ENCODE measurements at places on chromosomes 7 and 10. TPM values are rescaled to one million over a fixed set of nuclear protein-coding genes. Genes with fewer than 3 reads are reported as not detected.

- no peak for DNase-seq
Measured at GRCh38 chr10:126278851-126279250, 109.4 kb downstream of the ADAM12 start.

Gene TSPAN12
- 6.0 TPM for total RNA-seq

Gene RPA3
- total RNA-seq: 20.7 TPM

Gene COL1A2
- total RNA-seq: 6.8 TPM

DNA sequence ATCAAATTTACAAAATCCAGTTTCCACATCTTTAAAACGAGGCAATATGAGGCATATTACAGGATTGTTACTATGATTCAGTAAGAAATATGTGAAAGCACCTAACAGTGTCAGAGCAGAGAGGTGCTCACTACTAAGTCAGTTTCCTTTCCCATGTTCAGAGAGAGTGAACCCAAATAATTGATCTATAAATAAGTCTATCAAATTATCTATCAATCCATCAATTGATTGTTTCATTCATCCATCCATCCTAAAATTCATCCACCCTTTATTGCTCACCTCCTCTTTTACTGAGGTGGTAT is 340.8 kb downstream of the SUGCT start:
- DNase-seq: no peak

Gene ANKRD22
- not detected for total RNA-seq

DNA sequence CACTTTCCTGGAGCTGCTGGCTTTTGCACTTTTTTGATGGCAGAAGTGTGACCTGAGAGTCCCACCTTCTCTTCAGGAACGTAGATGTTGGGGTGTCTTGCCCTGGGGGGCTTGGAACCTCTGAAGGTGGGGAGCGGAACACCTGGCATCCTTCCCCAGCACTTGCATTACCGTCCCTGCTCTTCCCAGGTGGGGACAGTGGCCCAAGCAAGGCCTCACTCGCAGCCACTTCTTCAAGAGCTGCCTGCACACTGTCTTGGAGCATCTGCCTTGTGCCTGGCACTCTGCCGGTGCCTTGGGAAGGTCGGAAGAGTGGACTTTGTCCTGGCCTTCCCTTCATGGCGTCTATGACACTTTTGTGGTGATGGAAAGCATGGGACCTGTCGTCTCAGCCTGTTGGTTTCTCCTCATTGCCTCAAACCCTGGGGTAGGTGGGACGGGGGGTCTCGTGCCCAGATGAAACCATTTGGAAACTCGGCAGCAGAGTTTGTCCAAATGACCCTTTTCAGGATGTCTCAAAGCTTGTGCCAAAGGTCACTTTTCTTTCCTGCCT is 31.1 kb downstream of the PFKFB3 start:
- DNase-seq: no peak

DNA sequence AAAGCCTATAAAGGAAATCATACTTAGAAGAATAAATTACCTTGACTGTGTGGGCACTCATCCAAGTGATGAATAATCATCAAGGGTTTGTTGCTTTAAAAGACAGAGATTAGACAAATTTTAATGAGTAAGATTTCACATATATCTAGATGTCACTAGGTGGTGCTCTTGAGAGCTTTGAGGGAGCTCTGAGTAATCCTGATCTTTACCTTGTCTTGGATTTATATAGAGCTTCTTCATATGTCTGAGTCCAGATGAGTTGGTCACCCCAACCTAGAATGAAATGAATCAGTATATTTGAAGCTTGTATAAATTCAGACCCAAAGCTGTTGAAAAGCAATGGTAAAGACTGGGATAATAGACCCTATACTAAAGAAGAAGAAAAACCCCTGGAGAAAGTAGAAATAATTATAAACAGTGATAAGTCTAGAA is 3.7 kb downstream of the AGR2 start:
- no peak for DNase-seq

DNA sequence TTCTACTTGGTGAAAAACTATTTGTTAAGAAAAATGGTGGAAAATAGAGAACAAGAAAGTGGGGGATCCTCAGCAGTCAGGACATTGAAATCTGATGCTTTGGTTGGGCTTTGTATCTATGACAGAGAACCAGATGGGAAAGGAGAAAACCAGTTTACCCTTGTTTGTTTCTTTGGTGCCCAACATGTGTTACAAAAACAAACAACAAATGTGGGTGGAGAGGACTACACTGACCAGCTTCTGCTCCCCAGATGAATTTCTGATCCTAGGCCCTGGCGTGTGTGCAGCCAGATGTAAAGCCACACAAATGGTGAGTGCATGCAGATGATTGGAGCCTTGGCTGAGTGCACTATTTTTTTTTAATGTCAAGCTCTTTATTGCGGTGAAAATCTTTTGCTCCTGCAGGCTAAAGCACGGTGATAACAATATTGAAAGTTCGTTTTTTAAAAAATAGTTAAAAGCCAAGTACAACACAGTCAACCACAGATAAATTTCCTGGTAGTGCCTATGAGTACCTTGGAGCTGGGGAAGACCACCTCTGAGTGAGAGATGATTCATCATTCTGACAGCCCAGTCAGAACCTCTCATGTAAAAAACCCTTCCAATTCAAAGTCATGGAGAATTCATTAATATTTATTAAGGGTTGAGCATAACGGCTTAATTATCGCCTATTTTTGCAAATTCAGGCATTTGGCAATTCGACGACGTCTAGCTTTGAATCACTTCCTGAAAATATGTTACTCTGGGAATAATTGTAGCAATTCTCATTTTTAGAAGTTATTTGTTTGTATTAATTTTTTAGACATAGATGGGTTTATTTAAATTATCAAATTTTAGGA is 163.7 kb downstream of the AGMO start:
- DNase-seq: no peak

DNA sequence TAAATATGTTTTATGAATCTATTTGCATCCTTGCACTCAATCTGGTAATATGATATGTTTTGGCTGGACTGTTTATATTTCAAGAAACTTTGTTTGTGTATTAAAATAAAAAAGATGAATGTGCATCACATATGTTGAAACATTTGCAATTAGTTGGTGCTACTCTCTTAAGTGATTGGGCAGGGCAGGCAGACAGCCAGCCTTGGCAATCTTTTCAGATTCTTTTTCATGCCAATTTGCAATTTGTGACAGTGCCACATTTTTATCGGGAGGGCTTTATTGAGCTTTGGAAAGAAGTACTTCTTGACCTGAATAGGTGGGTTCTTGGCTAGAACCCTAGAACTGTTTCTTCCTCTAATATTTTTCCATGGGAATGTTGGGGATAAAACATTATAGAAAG is 152.2 kb downstream of the NXPH1 start:
- no peak for DNase-seq

GRCh38 chr7:117715784-117716445 is 157.3 kb downstream of the CTTNBP2 start:
- no peak for DNase-seq

- DNase-seq: no peak
Measured at GRCh38 chr7:94183891-94184290, 179.7 kb upstream of the BET1 start.

GRCh38 chr7:28316489-28316888 is 95.8 kb upstream of the CREB5 start:
- no peak for DNase-seq

DNA sequence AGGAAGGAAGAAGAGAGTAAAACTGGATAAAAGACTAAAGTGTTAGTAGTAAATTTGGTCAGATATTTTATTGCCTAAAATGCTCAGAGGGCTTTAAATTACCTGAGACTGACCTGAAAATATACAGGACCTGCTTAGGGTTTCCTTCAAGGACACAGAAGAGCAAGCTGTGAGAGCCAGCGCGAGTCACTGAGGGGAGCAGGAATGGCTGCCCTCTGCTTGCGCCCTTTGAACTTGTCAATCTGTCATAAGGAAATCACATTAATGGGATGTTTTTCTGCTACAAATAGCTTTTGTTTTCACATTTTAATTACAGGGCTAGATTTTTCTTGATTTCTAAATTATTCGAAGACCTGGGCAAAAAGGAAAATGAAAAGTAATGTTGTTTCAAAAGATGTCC is 26.9 kb downstream of the DNAJB9 start:
- no peak for DNase-seq

DNA sequence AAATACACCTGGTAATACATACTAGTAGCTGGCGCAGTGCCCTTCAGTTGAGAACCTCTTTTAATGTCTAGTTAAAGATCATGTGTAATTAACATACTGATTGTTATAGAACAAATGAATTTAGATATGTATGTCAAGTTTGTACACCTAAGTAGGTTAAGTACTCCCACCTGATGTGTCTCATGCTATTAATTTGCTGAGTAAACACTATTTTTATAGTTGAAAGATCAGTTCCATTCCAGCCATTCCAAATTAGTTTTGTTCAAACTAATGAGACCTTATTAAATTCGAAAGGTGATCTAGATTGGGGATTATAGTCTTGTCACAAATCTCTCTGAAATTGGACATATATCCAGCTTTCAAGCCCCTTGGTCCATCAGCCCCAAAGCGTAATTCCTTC is 710.0 kb downstream of the LRMDA start:
- DNase-seq: no peak

GRCh38 chr7:117565226-117565625 is 85.4 kb downstream of the CFTR start:
- no peak for DNase-seq

- DNase-seq: no peak
Measured at GRCh38 chr7:158011941-158012340, 575.7 kb downstream of the PTPRN2 start.

- DNase-seq: no peak
Measured at GRCh38 chr7:36884351-36884750, 160.1 kb upstream of the AOAH start.

DNA sequence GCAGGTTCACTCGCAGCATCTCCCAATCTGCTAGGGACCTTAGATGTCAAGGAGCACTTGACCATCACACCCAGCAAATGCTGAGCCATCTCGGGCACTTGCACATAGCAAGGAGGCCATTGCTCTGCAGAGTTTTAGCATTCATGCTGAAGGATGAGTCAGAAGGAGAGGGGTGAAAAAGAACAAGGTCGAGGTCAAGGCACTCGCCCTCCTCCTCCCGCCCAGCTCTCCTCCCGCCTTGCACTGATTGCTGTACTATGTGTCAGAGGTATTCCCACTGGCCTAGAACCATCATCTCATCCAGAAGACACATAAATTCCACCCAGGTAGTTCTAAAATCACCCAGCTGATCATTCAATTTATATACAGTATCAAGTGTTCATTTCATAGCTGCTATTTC is 255.1 kb upstream of the SP4 start:
- DNase-seq: no peak

- DNase-seq: no peak
Measured at GRCh38 chr10:73969224-73969841, 28.6 kb upstream of the VCL start.

Gene FOXP2
- total RNA-seq: 72.1 TPM

DNA sequence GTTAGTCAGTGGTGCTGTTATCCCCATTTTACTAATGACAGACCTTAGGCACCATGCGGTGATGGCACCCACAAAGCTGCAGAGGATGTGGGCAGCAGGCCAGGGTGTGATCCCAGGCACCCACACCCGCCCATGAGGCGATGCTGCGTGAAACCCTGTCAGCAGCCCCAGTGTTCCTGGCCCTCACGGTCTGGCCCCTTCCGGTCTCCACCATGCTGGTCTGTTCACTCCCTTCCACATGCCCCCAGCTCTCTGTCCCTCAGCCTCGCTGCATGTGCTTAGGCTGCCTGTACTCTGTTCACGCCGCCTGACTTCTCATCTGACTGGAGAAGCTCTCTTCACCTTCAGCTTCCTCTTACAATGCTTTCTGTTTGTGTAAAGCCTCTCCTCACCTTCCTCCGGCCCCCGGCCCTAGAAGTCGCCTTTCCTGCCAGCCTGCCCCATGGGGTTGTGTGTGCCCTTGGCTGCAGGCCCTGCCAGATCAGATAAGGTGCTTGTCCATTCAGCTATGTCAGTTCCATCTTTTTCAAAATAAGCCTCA is 17.6 kb upstream of the ORAI2 start:
- DNase-seq: no peak

Gene CADPS2
- 0.22 TPM for total RNA-seq

Gene GJC3
- not detected for total RNA-seq

- DNase-seq: no peak
Measured at GRCh38 chr10:125233726-125234125, 73.4 kb upstream of the CTBP2 start.

Data from glutamatergic neuron (in vitro differentiated cells).